ENCODE measurements at places on chromosomes 3 and 15.

GRCh38 chr15:41894251-41894790 lies 468 bp upstream of the SPTBN5 start:
- no peak for DNase-seq

DNA sequence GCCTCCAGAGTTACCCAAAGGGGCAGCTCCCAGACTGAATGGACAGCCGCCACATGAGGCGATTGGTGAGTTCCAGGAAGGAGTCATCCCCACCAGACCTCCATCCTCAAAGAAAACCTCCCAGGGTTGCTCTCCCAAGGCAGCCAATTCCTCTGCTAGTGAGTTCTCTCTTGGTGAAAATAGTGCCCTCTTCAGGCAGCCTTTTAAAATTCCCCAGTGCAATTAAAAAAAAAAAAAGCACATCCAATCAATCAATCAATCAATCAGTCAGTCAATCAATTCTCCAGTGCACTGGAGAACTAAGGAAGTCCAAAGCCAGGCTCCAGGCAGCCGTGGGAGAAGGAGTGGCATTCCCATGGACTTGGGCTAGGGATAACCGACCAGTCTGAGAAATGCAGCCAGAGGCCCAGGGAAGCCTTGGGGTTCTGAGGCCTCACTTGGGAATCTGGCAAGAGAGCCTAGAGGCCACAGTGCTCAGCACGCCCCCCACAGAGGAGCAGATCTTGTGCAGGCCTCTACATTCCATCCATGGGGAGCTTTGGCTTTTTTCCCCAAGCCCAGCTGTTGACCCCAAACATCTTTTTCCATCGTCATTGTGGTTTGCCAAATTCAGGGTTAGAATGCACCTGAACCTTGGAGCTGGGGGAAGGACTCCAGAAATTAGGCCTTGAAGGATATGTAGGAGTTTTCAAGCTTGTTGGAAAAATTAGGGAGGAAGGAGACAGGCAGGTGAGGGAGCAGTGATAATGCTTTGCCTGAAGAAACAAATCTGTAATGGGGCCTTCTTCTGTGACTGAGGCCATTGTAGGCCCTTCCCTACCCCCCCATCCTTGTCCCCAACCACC lies 4.8 kb downstream of the PAQR5 start:
- DNase-seq, result no peak

- no peak for DNase-seq
Observed at GRCh38 chr3:88725440-88726165, 381.8 kb upstream of the EPHA3 start.

DNA sequence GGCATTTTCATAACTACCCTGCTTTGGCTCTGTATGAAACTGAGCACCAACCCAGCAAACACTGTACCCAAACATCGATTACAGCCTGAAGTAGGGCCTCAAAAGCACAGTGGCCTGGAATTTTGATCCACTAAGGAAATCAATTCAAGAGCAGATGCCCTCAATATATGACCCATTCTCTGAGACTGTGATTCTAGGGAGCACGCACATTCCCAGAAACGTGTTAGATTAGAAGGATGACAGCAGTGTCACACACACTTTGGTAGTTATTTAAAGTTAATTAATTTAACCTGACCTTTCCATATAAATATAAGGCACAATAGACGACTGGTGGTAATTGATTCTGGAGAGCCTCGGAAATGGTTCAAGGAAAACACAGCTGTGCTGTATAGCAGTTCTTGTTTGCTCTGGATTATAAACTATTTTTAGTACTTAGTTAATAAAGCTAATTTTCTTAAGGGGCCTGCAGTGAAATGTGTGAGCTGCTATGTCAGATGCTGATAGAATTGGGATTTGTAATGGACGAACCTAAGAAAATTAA lies 126.3 kb upstream of the ZNF385D start:
- no peak for DNase-seq

GRCh38 chr3:147729641-147730040 lies 320.5 kb downstream of the ZIC1 start:
- DNase-seq, result no peak

DNA sequence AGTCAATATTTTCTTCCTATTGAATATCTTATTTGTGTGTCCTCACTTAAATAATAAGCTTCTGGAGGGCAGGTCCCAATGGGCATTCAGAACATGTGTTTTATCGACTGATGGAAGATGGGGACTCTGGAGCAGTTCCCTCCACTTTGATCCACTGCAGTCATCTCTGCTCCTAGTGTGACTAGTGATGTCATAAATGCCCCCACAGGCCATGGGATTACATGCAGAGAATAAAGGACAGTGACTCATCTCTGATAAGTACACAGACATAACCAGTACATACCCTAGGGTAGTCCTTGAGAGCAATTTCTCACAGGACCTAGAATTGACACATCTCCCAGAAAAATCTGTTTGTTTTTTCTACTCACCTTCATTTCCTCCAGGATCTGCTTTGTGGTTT lies 49.4 kb upstream of the FMN1 start:
- DNase-seq, result no peak

- DNase-seq, result no peak
Observed at GRCh38 chr3:16338999-16339398, 74.0 kb downstream of the OXNAD1 start.

DNA sequence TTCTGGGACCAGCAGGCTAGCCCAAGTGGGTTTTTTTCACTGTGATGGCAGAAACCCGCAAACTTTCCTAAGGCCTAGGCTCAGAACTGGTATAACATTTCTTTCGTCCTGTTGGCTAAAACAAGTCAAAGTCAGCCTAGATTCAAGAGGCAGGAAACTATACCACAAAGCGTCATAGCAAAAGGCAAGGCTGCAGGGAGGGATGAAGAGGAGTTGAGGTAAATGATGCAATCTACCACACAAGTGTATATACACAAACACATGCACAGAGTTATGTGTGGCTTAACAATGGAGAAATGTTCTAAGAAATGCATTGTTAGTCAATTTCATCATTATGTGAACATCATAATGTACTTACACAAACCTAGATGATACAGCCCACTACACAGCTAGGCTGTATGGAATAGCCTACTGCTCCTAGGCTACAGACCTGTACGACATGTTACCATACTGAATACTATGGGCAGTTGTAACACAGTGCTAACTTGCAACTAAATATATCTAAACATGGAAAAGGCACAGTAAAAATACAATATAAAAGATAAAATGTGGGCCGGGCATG lies 225.6 kb downstream of the TBL1XR1 start:
- DNase-seq, result no peak

GRCh38 chr3:112514527-112515128 lies 15.4 kb upstream of the BTLA start:
- no peak for DNase-seq

DNA sequence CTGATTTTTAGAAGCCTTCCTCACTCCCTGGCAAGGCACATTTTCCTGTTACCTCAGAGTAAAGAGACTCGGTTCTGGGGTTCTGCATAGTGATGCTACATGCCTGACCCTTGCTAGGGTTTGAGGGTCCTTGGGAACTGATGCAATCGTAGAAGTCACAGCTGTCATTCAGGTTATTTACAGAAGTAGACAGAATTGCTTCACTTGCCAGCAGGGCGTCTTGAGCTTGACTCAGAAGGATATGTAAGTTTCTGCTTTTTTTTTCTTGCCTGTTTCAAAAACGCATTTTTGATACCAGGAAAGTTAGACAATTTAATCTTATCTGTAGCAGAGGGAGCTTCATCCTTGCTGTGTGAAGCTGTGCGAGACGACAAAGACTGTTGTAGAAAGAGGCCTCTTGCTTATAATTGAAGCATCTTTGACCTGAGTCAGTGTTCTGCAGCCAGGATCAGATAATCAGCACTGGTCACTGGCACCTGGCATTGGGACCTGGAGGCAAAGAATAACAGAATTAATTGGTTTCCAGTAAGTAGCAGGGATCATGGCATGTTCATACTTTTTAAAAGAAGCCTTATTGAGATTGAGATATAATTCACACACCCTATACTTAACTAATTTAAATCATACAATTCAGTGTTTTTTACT lies 24.8 kb downstream of the CACNA1D start:
- no peak for DNase-seq

DNA sequence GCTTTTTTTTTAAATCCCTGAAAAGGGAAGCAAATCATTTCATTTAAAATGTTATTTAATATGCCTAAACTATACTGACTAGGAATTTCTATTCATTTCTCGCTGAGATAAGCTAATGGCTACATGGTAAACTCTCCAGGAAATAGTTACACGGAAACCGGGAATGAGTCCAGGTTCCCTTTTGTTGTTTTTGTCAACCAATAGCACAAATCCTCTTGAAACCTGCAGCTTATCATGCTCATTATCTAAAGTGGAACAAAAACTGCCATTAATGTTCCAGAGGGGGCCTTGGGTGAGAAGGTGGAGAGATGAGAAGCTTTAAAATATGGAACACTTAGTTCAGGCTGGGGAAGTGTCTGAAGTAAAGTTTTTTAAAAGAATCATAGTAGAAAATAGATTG lies 113.5 kb upstream of the ALCAM start:
- DNase-seq, result no peak

- DNase-seq, result no peak
Observed at GRCh38 chr3:46998121-46998851, 18.8 kb downstream of the NBEAL2 start.

- no peak for DNase-seq
Observed at GRCh38 chr3:183278479-183279088, 25.5 kb downstream of the B3GNT5 start.

GRCh38 chr3:62363275-62363674 lies 10.1 kb downstream of the FEZF2 start:
- DNase-seq, result no peak

GRCh38 chr3:15787941-15788340 lies 9.8 kb downstream of the ANKRD28 start:
- DNase-seq, result no peak

DNA sequence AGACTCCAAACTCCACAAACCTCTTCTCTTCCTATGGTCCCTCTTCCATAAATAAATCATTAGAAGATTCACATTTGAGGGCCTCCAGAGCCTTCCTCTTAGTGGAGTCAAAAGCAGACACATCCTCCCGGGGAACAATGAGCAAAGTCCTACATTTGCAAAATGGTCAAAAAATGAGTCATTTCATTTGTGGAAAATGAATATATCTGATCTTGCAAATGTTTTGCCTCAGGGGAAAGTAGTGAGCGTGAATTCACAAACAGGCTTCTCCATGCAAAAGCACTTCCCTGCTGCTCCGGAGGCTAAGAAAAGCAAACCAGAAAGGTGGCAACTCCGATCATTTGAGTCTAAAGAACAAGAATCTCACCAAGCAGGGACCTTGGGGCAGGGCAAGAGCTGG lies 86.7 kb upstream of the IQSEC1 start:
- no peak for DNase-seq

DNA sequence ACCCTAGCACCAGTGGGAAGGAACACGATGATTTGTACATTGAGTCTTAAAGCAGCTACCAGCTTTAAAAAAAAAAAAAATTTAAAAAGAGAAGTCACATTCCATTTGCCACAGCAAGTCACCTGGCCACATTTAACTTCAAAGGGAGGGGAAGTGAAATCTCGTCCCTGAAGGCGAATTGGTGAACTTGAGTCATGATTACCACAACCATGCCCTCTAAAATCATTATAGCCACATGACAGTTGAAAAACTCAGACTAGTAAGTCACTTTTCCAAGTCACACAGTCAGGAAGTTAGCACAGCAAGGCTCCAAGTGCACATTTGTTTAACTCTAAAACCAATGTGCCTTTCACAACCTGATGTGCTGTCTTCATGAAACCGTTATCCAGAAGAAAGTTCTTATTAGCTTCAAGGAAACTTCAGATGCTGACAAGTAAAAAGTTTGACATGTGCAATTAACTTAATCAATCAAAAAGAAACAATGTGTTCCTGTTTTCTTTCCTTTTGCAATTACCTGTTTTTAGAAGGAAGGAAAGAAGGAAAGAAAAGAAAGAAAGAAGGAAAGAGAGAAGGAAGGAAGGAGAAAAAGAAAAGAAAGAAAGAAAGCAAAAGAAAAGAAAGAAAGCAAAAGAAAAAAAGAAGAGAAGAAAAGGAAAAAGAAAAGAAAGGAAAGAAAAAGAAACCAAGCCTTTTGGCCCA lies 8.3 kb upstream of the THSD4 start:
- no peak for DNase-seq

DNA sequence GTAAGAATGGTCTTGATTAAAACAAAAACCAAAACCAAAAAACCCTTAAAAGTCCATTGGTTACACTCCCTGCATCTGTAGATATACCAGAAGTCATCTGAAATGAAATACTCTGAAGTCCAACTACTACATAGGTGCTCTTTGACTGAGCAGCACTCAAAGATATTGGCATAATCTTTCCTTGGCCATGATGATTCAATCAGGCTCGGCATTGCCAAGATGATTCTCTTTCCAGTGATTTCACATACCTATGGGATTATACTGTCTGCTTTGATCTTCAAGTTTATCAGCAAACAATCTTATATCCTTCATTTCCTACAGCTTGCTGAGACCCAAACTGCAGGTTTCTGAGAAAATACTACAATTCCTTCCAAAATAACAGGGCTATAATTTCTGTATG lies 35.9 kb upstream of the DIPK2A start:
- no peak for DNase-seq

- DNase-seq, result no peak
Observed at GRCh38 chr3:134361162-134361835, 12.9 kb downstream of the AMOTL2 start.

DNA sequence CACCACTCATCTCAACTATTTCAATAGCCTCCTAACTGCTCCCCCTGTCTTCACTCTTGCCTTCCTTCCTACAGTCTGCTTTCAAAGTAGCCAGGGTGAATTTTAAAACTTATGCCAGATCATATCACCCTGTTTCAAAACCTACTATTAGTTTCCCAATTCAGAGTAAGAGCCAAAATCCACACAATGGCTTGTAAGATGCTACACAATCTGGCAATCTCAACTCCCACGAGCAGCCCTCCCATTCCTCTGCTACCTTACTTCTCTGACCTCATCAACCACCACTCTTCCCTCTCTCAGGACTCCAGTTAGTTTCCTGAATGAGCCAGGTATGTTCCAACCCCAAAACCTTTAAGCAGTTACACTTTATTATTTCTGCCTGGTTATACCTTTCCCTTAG lies 62.5 kb downstream of the VPS13C start:
- DNase-seq, result no peak

DNA sequence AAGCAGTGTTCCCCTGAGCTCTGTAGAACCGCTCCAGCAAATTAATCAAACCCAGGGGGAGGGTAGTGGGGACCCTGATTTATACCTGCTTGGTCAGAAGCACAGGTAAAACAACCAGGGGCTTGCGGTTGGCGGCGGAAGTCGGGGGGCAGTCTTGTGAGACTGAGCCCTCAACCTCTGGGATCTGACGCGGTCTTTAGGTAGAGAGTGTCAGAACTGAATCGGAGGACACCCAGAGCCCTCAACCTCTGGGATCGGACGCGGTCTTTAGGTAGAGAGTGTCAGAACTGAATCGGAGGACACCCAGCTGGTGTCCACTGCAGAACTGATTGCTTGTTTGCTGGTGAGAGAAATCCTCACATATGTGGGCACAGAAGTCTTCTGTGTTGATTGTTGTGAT lies 12.9 kb upstream of the PAQR5 start:
- DNase-seq, result no peak

All from thymus (tissue), 14 donors.